WTC11 (cell line): ENCODE measurements at places on chromosomes 12 and 14.

GRCh38 chr12:22248571-22249115 is 85.9 kb downstream of the ST8SIA1 start:
- no peak for DNase-seq

DNA sequence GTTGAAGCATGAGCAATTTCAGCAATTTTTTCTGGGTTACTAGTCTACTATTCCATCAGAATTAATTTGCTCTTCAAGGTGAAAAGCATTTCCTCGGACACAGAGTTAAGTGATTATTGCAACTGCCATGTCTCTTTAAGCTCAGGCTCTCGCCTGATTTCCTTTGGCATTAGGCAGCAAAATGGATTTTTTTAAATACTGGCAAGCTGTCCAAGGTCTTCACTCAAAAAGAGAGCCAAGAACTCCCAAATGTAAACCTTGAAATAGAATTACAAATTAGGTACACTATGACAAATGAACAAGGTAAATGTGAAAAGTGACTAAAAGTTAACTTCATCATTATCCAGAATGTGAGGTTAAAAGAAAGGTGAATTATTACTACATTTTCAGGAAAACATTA is 111.9 kb downstream of the GARIN6 start:
- no peak for DNase-seq

- peak; percentile 47 for DNase-seq
Observed at GRCh38 chr14:103606963-103607668, 21.9 kb upstream of the KLC1 start.

DNA sequence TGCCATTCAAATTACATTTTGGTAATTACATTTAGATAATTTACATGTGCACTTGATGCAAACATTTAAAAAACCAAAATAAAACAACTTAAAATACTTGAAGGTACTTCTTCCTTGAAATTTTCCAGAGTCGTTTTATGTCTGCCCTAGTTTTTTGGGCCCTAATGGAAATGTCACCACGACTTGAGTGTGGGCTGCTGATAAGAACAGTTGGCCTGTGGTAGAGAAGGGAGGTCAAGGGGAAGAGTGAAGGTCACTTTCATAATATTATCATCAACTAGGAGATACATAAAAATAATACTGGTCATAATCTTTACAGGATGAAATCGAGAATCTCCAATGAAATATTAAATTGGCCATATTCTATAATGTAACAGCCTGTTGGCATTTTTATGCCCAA is 23.1 kb downstream of the ZDHHC17 start:
- no peak for DNase-seq

GRCh38 chr12:25242981-25243679 is 7.6 kb downstream of the KRAS start:
- no peak for DNase-seq

DNA sequence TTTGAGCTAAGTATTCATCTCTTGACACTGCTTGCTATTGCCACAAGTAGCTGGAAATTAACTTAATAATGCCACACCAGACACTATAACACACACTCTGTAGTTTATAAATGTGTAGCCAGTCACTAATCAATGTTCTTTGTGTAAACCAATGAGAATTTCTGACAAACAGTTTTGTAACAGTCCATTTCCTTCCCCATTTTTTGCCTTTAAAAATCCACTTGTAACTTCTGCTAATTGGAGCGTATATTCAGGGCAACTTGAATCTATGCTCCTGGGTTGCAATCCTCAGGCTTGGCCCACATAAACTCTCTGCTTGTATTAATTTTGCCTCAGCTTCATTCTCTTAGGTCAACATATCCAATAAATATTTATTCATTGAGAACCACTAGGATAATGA is 125.0 kb upstream of the DHRS4 start:
- DNase-seq = no peak

DNA sequence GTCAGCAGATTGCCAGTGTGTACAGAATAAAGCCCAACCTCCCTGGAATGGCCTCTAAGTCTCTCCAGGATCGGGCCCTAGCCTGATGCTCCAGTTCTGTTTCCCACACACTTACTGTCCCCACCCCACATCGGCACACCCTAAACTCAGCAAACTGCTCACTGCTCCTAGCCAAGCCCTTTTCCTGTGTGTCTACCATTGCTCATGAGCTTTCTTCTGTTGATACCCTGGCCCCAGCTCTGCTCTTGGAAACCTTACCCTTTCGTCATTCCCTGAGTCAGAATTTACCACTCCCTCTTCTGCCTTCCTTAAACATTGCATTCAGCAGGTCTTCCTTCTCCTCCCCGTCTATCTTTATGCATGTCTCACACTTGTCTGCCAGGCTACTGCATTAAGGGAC is 158.9 kb downstream of the TMX1 start:
- DNase-seq = no peak
